ENCODE measurements at places on chromosomes 16 and 17.

GRCh38 chr17:1616101-1616500, 12.5 kb downstream of the SLC43A2 start:
- DNase-seq: no peak

DNA sequence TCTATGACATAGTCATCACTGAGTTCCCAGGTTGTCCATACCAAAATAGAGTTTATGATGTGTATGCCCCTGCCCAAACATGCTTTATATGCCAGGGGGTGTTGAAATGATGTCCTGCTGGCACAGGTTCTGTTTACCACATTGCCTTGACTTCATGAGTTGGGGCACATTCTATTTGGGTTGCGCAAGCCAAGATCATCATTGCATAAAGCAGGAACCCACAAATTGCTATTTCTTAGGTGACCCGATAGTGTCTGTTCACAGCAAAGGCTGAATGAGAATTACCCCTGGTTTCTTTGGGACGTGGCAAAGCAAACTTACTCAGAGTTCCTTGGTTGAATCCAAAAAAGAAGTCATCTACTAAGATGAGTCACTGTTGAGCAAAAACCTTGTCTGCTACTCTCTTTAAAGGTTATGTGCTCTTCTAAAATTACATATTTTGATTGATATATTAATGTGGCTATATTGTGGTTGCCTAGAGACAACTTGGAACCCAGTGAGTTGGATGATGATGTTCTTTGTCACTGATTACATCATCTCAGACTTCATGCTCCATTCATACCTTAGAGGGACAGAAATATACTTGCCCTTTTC, 912.6 kb upstream of the SOX9 start:
- no peak for DNase-seq

DNA sequence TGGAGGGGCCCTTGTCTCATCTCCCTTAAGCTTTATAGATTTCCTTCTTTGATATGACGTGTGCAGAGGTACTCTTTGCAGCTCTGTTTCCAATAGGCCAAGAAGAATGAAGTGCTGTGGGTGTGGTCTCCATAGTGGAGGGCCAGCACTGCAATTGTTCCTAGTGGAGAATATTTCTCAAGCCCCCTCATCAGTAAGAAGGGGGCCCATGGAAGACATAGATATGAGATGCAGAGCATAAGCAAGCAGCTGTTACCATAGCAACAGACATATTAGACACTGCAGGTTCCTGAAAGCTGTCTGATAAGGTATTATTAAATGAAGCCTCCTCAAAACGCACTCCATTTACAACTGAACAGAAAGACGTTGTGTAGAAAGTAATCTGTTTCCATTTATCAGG, 240.7 kb downstream of the ZFHX3 start:
- no peak for DNase-seq

DNA sequence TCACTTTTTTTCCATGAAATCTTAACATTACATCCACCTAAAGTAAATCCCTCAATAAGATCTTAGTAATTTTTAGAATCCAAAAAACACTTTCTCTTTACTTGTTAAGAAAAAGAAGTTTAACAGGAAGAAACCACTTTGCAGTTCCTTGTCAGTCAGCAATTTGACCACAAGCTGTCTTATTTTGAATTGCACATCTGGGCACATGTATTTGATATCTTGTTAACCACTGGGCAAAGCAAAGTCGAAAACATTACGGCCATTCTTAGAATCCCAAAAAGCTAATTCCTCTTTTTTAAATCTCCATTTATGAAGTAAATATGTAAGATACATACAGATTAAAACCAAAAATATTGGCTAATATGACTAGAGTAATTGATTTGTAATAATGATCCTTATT, 1.1 kb downstream of the ABCA10 start:
- DNase-seq: no peak

DNA sequence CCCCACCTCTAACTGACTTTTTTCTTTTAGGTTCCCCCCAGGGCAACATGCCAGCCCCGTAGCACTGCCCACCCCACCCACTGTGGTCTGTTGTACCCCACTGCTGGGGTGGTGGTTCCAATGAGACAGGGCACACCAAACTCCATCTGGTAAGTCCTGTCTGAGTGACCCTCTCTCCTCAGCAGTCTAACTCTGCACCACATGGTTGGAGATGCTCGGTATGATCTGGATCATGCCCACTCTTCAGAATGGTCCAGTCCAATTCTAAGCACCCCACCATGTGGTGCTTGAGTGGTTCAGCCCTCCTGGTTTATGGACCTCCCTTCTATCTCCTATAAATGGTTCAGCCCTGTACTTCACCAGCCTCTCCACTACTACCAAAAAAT, 5.9 kb downstream of the KDM6B start:
- no peak for DNase-seq
